ENCODE measurements at places on chromosomes 4 and X.

GRCh38 chr4:88187766-88188165, 29.3 kb upstream of the ABCG2 start:
- no peak for DNase-seq

DNA sequence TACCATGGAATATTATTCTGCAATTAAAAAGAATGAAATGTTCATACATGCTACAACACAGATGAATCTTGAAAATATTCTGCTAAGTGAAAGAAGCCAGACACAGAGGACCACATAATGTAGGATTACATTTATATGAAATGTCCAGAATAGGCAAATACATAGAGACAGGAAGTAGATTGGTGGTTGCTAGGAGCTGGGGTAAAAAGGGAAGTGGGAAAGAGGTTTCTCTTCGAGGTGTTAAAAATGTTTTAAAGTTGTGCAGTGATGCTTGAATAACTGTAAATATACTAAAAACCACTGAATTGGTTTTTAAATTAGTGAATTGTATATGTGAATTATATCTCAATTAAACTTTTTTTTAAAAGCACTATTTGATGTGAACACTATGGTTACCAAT, 3.6 kb upstream of the NXT2 start:
- no peak for DNase-seq

- DNase-seq: no peak
Measured at GRCh38 chr4:52751487-52751911, 274 bp upstream of the ERVMER34-1 start.

GRCh38 chr4:24160358-24160757, 270.5 kb upstream of the PPARGC1A start:
- no peak for DNase-seq

- no peak for DNase-seq
Measured at GRCh38 chr4:98686847-98687246, 28.4 kb upstream of the TSPAN5 start.

DNA sequence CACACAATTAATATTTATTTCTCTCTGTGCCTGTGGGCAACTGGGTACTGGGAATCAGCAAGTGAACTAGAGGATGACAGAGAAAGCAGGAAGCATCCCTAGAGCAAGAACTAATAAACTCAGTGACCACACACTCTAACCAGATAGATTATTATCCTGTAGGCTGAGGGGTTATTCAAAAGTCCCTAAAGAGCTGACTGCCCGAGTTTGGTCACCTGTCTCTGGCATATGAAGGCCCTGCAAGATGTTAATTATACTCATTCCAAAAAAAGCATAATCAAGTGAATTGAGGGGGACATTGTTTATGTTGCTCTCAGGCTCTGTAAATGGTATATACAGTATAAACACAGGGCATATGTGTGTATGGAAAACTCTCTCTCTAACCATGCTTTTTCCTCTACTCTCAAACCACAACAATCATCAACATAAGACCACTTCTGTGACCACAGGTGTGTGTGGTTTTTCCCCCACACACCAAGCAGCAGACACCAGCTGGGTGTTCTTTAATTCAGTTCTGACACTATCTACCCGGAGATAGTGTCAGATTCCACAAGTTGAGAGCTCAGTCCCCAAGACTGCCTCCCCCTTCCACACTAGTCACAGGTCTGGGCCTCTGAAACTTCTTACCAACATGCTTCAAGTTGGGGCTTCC, 6.2 kb upstream of the HPSE start:
- DNase-seq: peak; percentile 14

DNA sequence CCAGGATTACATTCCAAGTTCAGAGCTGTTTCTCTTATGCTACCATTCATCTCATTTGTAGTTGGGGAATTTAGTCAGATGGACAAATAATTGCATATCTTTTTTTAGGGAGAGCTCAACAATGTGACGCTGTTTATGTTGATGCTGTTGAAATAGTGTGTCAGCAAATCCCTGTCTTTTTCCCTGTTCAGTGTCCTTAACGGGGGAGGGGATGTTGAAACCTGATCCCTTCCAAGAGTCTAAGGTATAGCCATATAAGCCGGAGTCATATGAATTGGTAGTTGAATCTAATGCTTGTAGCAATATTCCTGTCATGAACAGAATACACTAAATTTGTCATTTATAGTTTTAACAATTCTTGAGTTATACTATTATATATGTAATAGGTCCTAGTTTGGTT, 293.5 kb upstream of the FAT1 start:
- DNase-seq: no peak

DNA sequence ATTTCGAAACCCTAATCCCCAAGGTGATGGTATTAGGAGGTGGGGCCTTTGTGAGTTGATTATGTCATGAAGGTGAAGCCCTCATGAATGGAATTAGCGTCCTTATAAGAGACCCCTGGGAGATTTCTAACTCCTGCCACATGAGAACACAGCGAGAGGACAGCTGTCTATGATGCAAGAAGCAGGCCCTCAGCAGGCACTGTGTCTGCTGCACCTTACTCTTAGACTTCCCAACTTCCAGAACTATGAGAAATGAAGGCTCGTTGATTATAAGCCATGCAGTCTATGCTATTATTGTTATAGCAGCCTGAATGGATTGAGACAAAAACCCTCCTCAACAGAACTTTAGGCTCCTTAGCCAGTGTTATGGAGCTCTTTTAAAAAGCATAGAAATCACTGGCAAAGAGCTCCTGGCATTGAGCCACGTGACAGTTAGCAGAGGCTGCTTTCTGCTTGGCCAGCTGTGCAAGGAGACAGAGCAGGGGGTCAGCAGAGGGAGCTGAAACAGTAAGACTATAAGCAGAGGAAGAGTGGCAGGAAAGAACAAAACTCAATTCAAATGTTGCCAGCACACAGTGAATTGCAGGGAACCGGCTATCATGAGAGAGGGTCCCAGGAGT, 219.2 kb upstream of the FAT1 start:
- no peak for DNase-seq

DNA sequence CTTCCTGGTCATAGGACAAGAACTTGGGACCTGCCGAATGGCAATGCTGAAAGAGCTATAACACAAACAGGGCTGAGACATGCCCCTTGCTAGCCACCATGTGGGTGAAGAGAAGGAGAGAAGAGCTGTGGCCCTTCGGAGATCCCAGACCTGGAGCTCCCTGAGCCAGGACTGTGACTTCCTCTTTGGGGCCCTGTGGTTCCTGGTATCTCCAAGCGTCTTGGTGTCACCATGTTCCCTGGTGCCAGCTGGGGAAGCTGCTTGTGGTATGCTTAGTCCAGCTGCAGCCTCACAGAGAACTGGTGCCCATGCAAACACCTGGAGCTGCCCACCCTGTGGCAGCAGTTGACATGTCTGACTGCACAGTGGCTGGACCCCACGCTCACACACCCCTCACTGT, 68.5 kb downstream of the NDNF start:
- no peak for DNase-seq

Data from stimulated activated CD8-positive, alpha-beta memory T cell treated with anti-CD3 and anti-CD28 coated beads, Interleukin-2, amount 100 ng/mL, for 48 hours (primary cell).